ENCODE measurements at places on chromosomes 16 and 17. TPM values are rescaled to one million over a fixed set of nuclear protein-coding genes. Genes with fewer than 3 reads are reported as not detected.

DPEP3 gene
- total RNA-seq, result 0.17 TPM

GAS2L2 gene
- 0.42 TPM for total RNA-seq

IGSF6 gene
- 1.7 TPM for total RNA-seq

MYADML2 gene
- total RNA-seq, result not detected

KRT35 gene
- not detected for total RNA-seq

KCTD19 gene
- not detected for total RNA-seq

LGALS9B gene
- total RNA-seq, result not detected

ABCA10 gene
- 4.2 TPM for total RNA-seq

KRT9 gene
- not detected for total RNA-seq

GRCh38 chr17:45103269-45103795 is 29.0 kb downstream of the PLCD3 start:
- H3K4me1 ChIP-seq, result peaks cover 38% of the 10 kb centered on the region
- no peak overlapping the region for H3K4me3 ChIP-seq
- H3K27me3 ChIP-seq, result no peaks in the 10 kb centered on the region
- no peak for DNase-seq
- no peak overlapping the region for H3K27ac ChIP-seq

GRCh38 chr17:81481073-81481799 is 31.4 kb downstream of the ACTG1 start:
- H3K36me3 ChIP-seq, result no peaks in the 10 kb centered on the region
- peak overlapping the region; percentile 59 for H3K4me3 ChIP-seq
- peaks cover 54% of the 10 kb centered on the region for H3K4me1 ChIP-seq
- H3K27me3 ChIP-seq, result no peaks in the 10 kb centered on the region
- DNase-seq, result no peak
- H3K27ac ChIP-seq, result peak overlapping the region; percentile 55

DNA sequence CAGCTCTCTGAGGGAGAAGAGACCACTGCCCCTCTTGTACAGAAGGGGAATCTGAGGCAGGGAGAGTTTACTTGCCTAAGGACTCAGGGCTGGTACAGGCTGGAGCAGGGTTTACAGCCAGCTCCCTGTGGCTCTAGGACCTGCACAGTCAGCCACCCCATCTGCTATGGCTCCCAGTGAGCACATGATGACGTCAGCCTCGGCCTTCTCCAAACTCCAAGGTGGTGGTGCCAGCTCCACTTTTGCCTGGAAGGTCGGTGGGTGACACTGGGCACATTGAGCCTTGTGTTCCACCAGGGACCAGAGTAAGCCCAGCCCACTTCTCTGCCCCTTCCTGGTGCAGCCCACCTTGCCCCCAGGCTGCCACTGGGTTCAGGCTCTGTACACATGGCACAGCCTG is 202.2 kb downstream of the ENGASE start:
- H3K36me3 ChIP-seq, result no peaks in the 10 kb centered on the region
- H3K4me3 ChIP-seq, result no peak overlapping the region
- no peak for DNase-seq
- H3K27me3 ChIP-seq, result no peaks in the 10 kb centered on the region
- no peak overlapping the region for H3K27ac ChIP-seq

GRCh38 chr17:60720763-60721531 is 43.3 kb downstream of the BCAS3 start:
- DNase-seq, result peak; percentile 81
- H3K4me3 ChIP-seq, result no peak overlapping the region
- H3K27me3 ChIP-seq, result no peaks in the 10 kb centered on the region
- H3K4me1 ChIP-seq, result peaks cover 4% of the 10 kb centered on the region

- H3K4me1 ChIP-seq, result no peaks in the 10 kb centered on the region
- no peak overlapping the region for H3K4me3 ChIP-seq
- H3K36me3 ChIP-seq, result no peaks in the 10 kb centered on the region
- DNase-seq, result no peak
- no peaks in the 10 kb centered on the region for H3K27me3 ChIP-seq
- H3K27ac ChIP-seq, result no peak overlapping the region
Observed at GRCh38 chr16:11380836-11381235, 35.6 kb downstream of the RMI2 start.

DNA sequence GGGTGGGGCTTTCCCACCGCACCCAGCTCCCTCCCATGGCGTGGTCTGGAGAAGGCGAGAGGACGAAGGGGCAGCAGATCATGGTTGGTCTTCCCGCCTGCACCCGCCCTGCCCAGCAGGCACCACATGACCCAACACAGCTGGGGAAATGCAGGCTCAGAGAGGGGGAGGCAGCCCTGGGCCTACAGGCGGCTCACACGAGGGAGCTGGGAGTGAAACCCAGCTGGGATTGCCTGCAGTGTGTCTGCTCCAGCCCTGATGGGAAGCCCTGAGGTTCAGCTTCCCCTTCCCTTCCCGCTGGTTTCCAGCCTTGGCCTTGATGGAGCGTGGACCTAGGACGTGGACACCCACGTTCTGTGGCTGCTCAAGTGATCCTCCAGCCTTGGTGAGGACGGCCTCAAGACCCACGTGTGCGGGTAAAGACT is 20.0 kb upstream of the PABPN1L start:
- DNase-seq, result no peak
- H3K27me3 ChIP-seq, result no peaks in the 10 kb centered on the region
- peaks cover 4% of the 10 kb centered on the region for H3K36me3 ChIP-seq
- no peak overlapping the region for H3K4me3 ChIP-seq

DNA sequence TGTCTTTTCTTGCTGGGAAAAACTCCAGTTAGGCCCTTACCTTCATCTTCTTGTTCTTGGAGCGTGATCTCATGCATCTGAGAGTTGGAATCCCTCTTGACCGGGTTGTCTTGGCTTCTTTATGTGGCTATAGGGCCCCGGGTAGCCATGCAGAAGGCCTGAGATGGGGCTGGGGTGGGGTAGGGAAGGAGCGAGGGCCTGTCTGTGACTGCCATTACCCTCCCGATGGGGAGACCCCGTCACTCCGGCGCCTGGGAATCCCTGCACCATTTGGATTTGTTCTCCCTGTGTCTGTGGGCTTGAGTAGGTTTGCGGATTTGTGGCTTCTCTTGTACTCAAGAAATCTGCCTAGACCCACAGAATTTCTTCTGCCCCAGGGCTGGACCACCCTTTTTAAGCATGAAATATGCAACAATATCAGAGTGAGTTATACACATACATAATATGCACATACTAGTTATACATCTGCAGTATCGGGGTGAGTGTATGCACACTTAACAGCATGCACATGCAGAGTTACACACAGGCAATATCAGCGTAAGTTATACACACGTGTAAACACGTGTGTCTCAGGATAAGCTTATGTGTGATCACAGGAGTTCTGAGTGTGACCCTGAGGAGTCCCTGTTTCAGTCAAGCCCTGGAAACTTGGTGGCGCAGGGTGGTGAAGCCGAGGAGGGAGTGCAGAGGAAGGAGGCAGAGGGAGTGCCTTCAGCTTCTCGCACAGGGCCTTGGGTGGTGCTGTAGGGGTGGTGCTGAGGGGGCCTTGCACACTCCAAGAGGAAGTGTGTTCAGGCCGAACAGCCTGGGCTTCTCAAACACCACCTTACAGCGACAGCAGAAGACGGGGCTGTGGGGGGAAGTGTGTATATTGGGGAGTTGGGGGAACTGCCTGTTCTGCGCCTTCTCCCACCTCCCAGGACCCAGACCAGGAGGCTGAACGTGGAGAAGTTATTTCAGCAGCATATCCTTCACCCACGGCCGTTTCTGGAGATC is 18.5 kb downstream of the CCDC42 start:
- H3K4me3 ChIP-seq, result no peak overlapping the region
- no peak for DNase-seq
- H3K27me3 ChIP-seq, result no peaks in the 10 kb centered on the region
- no peaks in the 10 kb centered on the region for H3K4me1 ChIP-seq

DNA sequence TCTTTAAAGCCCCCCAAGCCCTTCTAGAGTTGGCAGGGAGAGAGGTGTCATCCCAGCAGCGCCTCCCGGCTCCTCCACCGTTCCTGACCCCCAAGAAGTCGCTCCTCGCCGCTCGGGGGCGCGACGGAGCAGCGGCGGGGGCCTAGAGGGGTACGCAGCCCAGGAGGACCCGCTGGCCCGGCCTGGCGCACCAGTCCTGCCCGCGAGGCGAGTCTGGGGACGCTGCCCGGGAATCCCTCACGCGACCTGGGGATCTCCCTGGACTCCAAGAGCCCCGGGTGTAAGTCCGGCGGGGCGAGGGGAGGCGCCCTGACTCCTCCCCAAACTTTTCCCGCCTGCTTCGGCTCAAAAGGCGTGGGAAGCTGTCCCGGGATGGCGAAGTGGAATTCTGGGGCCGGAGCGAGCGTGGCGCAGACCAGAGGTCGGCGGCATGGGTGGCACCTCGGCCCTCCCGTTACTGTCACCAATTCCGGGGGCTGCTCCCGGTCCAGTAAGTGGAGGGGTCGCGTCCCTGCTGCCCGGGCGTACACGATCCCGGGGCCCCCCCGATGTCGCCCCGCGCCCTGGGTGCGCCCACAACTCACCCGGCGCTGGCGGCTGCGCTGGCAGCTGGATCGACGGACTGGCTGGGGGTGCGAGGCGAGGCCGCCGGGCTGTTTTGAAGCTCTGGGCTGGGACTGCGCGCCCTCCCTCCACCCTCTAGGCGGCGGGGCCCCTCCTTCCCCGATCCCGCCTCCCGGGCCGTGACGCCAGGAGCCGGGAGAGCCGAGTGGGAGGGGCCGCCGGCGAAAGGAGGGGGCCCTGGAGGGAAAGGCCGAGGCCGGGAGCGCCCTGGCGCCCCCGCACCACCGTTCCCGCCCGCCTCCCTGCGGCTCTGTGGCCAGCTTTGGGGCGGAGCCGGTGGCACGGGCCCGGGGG is at the start of gene EMP2:
Gene EMP2 (minus strand): TSS at position 634 of the 918 bp plus-strand sequence. CDS start 32,981 bp downstream, outside the sequence.
- peak within 1 kb of the TSS; percentile 72 for H3K4me3 ChIP-seq
- H3K27me3 ChIP-seq, result no peaks in the 10 kb centered on the region
- H3K36me3 ChIP-seq, result no peaks in the 10 kb centered on the region
- peaks cover 59% of the 10 kb centered on the region for H3K4me1 ChIP-seq

- no peaks in the 10 kb centered on the region for H3K4me1 ChIP-seq
- DNase-seq, result no peak
- no peaks in the 10 kb centered on the region for H3K36me3 ChIP-seq
Observed at GRCh38 chr17:32672711-32673110, 185.9 kb downstream of the CDK5R1 start.

- no peaks in the 10 kb centered on the region for H3K36me3 ChIP-seq
- no peaks in the 10 kb centered on the region for H3K27me3 ChIP-seq
- peak overlapping the region; percentile 82 for H3K4me3 ChIP-seq
- H3K4me1 ChIP-seq, result peaks cover 24% of the 10 kb centered on the region
- DNase-seq, result no peak
- H3K27ac ChIP-seq, result peak overlapping the region; percentile 94
Observed at GRCh38 chr17:980406-981291, 1.1 kb upstream of the NXN start.

- H3K4me1 ChIP-seq, result no peaks in the 10 kb centered on the region
- H3K27ac ChIP-seq, result no peak overlapping the region
- H3K27me3 ChIP-seq, result peaks cover 22% of the 10 kb centered on the region
- no peaks in the 10 kb centered on the region for H3K36me3 ChIP-seq
- DNase-seq, result no peak
Observed at GRCh38 chr17:288802-289356, 63.7 kb downstream of the RPH3AL start.

DNA sequence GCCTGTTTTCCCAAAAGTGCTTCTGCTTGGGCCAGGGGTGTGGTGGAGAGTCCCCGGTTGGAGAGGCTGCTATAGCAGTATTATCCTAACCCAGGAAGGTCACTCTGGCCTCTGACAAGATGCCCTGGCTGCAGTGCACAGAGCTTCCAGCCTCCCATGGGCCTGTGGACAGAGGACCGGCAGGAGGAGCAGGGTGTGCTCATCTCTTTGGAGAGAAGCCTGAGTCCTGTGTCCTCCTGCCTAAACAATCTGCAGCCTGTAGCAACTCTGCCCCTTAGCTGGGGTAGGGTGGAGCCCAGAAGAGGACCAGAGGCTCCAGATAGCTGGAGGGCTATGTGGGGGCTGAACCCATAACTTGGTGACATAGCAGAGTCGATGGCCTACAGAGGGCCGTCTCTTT is 78.0 kb downstream of the MPRIP start:
- peaks cover 55% of the 10 kb centered on the region for H3K4me1 ChIP-seq
- H3K4me3 ChIP-seq, result no peak overlapping the region
- no peak for DNase-seq
- H3K27me3 ChIP-seq, result no peaks in the 10 kb centered on the region
- H3K27ac ChIP-seq, result peak overlapping the region; percentile 36

DNA sequence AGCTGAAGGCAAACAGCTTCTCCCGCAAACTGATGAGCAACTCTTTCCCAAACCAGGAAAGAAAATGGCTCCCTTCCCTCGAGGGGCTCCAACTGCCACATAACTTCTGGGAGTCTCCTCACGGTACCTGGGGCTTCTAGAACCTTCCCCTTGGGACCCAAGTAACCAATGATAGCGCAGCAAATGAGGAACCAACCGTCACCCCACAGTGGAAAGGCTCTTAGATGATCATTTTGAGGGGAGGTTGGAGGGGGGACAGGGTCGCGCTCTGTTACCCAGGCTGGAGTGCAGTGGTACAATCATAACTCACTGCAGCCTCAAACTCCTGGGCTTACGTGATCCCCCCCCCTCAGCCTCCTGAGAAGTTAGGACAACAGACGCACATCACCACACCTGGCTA is at the start of gene DNAH17:
Gene DNAH17 (minus strand): TSS at position 101 of the 400 bp plus-strand sequence. CDS start 2,339 bp downstream, outside the sequence.
- H3K27me3 ChIP-seq, result no peaks in the 10 kb centered on the region
- no peaks in the 10 kb centered on the region for H3K4me1 ChIP-seq
- no peaks in the 10 kb centered on the region for H3K36me3 ChIP-seq

- no peaks in the 10 kb centered on the region for H3K27me3 ChIP-seq
- H3K4me3 ChIP-seq, result no peak overlapping the region
- no peaks in the 10 kb centered on the region for H3K36me3 ChIP-seq
- peak overlapping the region; percentile 59 for H3K27ac ChIP-seq
Observed at GRCh38 chr17:1573932-1574696, 11.5 kb upstream of the PITPNA start.

Data from esophagus muscularis mucosa (tissue), 4 donors.